NCI-H526 treated with DMSO at 0.1 percent for 48 hours (cell line): ENCODE measurements at places on chromosomes 11 and 22.

DNA sequence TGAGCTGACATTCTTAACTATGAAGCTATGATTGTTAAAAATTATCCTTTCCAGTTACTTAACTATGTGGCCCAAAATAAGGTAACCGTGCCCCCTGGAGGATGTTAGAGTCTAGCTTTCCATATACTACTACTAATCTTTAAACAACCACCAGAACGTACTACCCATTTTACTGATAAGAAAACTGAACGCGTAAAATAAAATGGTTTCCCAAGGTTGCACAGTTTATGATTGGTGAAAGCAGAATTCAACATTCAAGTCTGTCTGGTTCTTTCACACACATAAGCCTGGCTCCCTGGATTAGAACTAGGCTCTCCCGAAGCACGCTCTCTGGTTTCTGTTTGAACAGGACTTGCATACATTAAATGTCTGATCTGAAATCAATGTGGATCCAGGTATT lies 437.8 kb upstream of the CCDC90B start:
- peak; percentile 75 for DNase-seq

- no peak for DNase-seq
Observed at GRCh38 chr11:117232911-117233409, 489 bp downstream of the RNF214 start.

- DNase-seq = no peak
Observed at GRCh38 chr11:104075706-104076105, 39.3 kb downstream of the DDI1 start.

- peak; percentile 67 for DNase-seq
Observed at GRCh38 chr11:108496643-108497256, 1.4 kb downstream of the POGLUT3 start.

GRCh38 chr22:36424901-36425579 lies 37.3 kb upstream of the MYH9 start:
- DNase-seq = no peak

- no peak for DNase-seq
Observed at GRCh38 chr11:27524155-27524554, 17.6 kb upstream of the LIN7C start.

DNA sequence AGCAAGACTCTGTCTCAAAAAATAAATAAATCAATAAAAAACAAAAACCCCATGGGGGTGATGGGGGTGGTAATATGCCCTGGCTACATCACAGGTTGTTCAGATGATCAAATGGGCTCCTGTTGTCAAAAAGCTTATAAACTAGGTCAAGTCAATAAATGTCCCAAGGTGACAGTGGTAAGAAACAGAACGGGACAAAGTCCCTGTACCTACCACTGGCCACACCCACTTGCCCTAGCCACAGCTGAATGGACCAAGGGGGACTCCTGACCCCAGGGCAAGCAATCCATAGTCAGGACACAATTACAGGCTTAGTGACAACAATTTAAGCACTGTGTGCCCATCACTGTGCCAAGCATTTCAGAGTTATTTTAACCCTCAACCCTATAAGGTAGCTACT lies 6.0 kb downstream of the NAGA start:
- no peak for DNase-seq

DNA sequence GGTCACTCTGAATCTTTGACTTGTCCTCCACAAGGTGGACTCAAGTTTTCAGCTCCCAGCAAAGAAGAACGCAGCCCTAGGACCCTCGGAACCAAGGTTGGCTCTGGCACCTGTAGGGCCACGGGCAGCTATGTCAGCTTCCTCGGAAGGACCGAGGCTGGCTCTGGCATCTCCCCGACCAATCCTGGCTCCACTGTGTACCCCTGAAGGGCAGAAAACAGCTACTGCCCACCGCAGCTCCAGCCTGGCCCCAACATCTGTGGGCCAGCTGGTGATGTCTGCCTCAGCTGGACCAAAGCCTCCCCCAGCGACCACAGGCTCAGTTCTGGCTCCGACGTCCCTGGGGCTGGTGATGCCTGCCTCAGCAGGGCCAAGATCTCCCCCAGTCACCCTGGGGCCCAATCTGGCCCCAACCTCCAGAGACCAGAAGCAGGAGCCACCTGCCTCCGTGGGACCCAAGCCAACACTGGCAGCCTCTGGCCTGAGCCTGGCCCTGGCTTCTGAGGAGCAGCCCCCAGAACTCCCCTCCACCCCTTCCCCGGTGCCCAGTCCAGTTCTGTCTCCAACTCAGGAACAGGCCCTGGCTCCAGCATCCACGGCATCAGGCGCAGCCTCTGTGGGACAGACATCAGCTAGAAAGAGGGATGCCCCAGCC lies 2.2 kb downstream of the INPP5J start:
- DNase-seq = no peak

DNA sequence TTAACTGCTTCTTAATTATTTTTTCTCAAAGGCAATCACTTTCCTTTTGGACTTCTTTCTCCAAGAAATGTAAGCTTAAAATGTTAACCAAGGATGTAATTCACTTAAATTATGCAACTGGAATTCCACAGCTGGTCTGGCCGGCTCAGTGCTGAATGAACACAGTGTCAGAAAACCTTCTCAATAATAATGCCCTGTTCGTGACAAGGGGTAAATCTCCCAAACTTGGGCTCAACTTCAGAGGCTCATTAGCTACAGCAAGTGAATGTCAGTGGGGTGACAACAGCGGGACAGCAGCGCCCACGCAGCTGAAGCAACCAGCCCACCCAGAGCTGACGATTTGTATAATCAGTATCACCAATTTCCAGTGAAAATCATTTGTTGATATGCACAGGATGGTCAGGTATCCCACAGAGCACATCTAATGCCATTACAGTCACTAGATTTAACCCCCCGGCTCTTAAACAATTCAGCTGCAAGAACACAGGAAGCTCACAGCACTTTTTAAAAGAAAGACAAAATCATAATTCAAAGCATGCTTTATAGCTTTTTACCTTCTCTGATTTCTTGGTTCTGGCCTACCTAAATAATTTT lies 704.8 kb downstream of the DLG2 start:
- no peak for DNase-seq

- DNase-seq = peak; percentile 16
Observed at GRCh38 chr11:67389477-67389876, 2.3 kb upstream of the RAD9A start.

DNA sequence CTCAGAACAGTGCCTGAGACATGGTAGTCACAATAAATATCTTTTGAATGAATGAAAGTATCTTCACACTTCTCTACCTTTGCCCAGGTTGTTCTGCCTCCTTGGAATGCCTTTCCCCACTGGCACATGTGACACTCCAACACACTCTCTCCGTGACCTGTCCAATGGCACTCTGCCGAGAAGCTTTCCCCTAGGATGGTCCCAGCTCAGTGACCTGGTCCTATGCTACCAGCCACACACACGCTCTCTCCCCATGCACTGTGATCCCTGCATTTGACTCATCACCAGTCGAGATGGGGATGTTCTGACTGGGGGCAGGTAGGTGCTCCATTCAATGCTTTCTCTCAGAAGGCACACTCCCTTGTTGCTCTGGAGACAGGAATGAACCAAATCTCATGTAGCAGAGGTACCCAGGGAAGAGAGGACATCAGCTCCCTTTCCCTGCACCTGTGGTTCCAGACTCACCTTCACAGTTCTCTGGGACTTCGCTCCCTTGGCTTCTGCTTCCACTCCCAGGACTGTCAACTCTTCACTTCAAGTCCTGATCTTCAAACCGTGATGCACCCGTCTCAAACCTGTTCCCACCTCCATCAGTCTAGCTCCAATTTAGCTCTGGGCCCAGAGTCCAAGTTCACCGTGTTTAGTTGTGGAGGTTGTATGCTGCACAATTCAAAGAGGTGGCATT lies 30.7 kb upstream of the LMO1 start:
- no peak for DNase-seq

DNA sequence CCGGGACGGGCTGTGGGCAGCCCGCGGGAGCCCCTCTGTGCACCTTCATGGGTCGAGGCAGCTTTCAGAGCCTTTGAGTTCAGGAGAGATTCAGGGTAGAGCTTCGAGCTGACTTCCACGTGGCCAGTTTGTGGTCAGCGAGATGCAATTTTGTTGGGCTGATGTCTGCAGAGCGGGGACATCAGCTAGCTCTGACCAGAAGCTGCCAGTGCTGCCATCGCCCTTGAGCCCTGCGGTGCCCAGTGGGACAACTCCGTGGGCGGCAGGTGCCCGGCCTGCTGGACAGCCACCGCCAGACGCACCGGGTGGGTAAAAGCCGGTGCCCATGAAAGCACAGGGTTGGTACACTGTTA lies 719 bp downstream of the TALDO1 start:
- no peak for DNase-seq

- peak; percentile 43 for DNase-seq
Observed at GRCh38 chr11:9615031-9615451, 41.6 kb downstream of the WEE1 start.

GRCh38 chr11:5364214-5364613 lies 12.9 kb downstream of the OR51B6 start:
- DNase-seq = no peak

DNA sequence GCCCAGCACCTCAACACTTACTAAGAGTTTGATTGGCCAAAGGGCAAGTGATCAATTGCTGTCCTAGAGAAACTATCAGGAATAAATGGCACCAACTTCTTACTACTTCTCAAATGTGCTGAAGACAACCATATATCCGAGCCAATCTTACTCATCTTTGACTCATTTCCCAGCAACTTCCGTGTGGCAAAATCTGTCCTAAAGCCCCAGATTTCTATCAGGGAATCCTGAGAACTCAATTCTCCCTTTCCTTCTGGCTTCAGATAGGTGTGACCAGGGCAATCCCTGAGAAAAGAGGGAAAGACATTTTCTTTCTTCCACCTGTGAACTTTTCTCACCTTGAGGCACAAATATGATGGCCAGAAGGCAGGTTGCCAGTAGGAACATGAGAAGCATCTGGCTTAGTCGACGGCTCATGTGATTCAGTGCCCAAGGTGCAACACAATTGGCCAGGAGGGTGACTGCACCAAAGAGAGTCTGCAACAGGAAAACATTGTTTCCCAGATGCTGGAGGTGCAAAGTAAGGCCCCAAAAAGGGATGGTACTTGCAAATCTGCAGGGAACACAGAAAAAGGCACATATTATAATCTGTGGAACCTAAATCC lies 21.8 kb upstream of the SLC22A24 start:
- DNase-seq = no peak

DNA sequence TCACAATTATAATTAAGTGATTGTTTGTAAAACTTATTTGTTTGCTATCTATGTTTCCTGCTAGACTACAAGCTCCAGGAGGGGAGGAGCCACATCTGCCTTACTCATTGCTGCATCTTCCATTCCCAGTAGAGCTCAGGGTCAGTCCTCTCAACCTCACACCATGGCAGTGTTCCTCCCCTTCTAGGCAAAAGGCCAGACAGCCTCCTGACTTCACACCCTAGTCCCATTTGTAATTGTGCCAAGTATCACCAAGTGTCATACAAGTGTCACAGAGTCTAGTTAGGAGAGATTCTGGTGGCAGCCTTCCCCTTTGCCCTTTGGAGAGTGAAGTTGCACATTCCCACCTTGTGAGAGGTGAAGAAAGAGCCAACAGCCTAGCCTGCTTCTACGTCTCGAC lies 490.4 kb downstream of the INSC start:
- DNase-seq = no peak

DNA sequence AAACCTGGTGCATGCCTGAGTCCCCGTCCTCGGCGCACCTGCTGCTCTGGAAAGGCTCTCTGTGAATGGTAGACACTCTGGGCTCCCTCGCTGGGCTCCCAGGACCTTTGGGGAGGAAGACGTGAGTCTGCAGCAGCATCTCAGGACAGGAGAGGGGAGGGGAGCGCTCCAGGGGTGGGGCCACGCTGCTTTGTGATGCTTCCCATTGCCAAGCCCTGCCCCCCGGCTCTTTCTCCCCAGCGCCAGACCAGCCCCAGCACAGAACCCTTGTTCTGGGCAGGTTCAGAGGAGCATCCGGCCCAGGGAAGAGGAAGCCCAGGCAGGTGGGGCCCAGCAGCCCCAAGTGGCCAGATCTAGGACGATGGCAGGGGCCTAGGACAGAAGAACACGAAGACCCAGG lies 111.2 kb downstream of the BRD1 start:
- no peak for DNase-seq
